ENCODE measurements at places on chromosomes 7 and 10.

DNA sequence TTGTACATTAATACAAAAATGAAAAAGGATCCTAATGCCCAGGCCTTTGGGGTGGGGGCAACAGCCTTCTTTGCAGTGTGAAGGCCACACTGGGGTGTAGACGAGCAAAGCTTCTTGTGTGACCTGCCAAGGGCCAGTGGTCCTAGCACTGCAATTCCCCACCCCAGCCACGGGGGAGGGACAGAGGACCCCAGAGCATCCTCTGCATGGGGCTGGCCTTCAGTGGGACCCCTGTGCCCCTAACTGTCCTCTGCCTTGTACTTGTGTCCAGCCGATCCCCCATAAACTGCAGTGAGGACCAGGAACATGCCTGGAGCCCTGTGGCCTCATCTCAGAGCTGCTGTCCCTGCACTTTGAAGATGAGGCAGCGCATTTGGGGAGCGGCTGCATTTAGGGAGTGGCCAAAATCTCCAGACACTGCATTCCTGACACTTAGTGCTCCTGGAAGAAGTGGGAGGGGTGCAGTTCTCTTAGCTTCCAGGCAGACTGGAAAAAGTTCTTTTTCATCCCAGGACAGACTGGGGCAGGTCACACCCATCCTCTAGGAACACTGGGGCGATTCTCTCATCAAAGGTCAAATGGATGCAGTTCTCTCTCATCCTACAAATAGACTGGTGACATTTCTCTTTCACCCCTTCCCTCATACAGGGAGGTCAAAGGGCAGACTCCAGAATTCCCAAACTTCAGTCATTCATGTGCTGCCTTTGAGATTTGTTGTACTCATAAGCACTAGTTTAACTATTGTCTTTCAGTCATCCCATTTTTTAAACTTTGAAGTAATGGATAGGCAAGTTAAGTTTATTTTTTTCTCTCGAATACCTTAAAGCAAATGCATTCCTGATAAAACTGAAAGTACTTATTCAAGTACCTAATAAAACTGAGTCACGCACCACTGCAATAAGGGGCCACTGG lies 922 bp upstream of the MYO1G start:
- no peak for DNase-seq

- no peak for DNase-seq
Measured at GRCh38 chr7:27459731-27460053, 203.0 kb downstream of the HIBADH start.

DNA sequence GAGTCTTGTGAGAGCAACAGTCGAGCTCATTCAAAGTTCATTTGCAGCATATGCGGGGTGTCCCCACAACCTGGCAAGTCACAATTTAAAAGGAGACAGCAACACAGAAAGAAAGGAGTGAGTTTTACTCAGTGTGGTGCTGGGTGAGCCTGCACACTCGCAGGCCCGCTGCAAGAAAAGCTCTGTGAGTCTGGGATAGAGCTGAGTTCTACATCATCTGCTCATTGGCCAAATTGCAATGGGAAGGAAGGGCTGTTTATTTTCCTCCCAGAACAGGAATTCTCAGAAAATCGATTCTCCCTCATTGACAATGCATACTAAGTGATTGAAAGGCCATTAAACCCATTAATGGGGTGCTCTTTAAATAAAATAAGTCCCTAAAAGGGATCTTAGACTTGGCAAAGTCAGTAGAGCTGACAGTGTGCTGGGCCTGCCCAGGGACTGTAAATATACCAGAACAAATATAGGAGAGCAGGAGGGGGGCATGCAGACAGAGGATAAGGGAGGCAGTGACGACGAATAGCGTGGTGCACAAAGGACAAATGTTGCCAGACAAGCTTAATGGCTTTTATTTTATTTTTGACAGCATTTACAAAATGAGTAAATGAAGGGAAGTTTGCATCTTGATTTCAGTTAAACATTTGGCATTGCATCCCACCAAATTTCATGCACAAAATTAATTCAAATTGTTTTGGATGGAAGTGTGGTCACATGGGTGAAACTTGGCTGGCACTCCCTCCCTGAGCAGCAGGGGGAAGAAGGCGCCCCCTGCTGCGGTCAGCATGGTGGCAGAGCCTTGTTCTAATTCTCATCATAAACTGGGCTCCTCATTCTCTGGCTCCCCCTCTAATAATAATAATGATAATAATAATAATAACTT lies 215.7 kb downstream of the SNX10 start:
- DNase-seq = no peak

GRCh38 chr7:151880688-151881087 lies 3.8 kb upstream of the PRKAG2 start:
- DNase-seq = no peak

DNA sequence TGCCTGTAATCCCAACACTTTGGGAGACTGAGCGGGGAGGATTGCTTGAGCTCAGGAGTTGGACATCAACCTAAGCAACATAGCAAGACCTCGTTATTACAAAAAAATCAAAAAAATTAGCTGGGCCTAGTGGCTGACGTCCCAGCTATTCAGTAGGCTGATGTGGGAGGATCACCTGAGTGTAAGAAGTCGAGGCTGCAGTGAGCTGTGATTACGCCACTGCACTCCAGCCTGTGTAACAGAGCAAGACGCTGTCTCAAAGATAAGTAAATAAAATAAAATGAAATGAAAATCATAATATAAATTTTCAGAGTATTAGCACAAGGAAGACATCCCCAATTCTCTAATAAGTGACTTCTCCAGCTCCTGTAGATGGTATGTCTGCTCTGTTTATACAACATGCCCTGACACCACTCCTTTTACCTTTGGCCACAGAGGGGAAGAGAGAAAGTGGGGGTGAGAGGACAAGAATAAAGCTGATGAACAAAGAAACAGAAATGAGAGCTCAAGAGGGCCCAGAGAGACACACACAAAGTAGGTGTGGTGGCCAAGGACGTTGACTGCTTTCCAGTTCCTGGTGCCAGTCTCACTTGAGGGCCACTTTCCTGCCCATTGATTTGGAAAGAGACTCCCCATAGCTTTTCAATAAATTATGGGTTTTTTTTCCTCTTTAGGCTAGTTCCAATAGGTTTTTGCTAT lies 62.9 kb downstream of the PTTG1IP2 start:
- DNase-seq = no peak

- DNase-seq = no peak
Measured at GRCh38 chr7:100779359-100779758, 46.0 kb downstream of the ZAN start.

DNA sequence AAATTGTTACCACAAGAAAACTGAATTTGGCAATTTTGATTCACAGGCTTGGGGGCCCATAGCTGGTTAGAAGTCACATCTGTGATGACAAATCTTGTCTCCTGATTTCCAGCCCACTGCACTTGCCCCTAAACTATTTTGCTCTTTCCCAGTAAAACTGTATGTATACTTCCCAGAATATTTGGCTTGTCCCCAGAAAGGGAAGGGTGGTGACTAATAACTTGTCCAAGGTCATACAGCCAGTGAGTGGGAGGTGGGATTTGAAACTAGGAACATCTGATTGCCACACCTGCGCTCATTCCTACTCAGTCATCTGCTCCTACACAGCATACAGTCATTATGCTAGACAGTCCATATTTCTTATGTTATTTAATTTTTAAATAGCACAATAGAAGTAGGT lies 304.5 kb downstream of the SDHAF3 start:
- DNase-seq = no peak

DNA sequence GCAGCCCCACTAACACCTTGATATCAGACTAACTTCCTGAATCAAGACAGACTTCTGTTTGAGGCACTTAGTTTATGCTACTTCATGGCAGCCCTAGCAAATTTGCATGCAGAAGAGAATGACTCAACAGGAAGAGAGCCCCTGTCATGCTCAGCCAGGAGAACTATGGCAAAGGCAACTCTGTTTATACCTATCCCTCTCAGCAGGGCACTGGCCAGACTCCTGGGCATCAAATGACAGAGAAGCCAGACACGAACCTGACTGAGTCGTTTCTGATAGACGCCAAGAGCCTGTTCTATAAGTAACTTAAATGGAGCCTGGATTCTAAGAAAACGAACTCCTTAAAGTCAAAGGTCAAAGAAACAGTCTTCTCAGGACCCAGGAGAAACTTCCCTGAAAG lies 50.9 kb upstream of the UNC5B start:
- no peak for DNase-seq

GRCh38 chr10:119176166-119176565 lies 2.4 kb downstream of the PRDX3 start:
- DNase-seq = no peak

- DNase-seq = no peak
Measured at GRCh38 chr10:69048103-69048502, 39.8 kb upstream of the SRGN start.

GRCh38 chr10:97547962-97548361 lies 24.6 kb upstream of the ANKRD2 start:
- no peak for DNase-seq

DNA sequence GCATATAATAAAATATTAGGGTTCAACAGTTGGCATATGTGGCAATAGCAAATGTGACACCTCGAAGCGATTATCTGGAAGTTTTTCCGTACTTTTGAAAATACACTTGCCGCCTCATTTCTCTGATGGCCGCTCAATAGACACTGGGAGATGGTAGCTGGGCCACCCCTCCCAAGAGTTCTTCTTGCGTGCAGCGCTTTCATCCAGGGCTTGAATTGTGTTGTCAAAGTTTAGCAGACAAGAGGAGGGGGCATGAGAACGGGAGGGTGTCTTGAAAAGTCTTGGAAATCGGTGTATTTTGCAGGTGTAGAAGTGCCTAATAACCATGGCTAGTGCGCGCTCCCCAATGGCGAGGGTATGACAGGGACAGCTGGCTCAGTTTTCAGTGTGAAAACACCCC lies 8.5 kb downstream of the PTF1A start:
- DNase-seq = no peak

GRCh38 chr10:124728071-124728829 lies 15.9 kb downstream of the FAM53B start:
- DNase-seq = no peak

DNA sequence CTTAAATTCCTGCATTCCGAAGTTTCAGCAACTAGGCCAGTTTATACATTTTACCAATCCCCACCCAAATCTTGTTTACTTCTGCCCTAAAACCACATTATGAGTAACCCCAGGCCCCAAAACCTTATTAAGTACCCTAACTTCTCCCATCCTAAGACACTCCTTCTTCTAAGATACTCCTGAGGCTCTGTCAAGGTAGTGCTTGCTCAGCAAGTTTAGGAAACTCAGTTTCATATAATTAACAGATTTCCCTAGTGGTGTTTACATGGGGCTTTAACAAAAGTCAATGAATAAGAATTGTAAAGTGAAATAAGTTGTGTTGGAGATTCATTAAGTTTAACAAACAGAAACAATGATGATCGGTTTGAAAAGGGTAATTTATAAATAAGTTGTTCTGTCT lies 77.8 kb downstream of the CPEB3 start:
- no peak for DNase-seq

DNA sequence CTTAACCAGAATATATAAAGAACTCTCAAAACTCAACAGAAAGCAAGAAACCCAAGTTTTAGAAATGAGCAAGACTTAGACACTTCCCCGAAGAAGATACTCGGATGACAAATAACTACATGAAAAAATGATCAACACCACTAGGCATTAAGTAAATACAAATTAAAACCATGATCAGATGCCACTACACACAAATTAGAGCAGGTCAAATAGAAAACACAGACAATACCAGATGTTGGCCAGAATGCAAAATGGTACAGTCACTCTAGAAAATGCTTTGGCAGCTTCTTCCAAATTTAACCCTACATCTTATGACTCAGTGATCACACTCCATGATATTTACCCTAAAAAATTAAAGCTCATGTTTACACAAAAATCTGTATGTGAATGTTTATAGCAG lies 18.4 kb downstream of the TMEM176A start:
- no peak for DNase-seq

- DNase-seq = no peak
Measured at GRCh38 chr10:113119801-113120200, 169.8 kb downstream of the TCF7L2 start.

DNA sequence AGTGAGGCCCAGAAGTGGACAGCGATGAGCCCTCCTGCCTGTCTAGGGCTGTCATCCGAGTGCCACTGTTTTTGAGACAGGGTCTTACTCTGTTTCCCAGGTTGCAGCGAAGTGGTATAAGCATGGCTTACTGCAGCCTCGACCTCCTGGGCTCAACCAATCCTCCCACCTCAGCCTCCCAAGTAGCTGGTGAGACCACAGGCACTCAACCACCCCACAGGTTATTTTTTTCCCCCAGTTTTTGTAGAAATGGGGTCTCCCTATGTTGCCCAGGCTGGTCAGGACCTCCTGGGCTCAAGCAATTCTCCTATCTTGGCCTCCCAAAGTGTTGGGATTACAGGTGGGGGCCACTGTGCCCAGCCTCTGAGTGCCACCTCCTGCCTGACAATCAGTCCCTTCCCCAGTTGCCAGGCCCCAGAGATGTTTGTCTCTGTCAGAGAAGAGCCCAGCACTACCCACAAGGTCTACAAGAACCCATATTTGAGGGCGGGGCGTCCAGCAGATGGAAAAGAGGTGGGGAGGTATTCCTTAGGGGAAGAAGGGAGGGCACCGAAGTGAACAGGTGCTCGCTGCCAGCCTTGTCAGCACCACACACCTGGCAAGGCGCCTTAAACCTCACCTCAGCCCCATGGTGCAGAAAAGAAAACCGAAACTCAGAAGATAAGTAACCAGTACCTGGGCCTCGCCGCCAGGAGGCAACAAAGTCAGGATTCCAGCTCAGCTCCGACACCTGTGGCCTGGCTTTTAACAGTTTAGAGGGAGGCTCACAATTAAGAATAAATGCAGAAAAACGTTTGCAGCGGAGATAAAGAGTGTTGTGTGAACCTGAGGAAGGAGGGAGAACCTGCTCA lies 77.4 kb upstream of the ANLN start:
- DNase-seq = no peak

DNA sequence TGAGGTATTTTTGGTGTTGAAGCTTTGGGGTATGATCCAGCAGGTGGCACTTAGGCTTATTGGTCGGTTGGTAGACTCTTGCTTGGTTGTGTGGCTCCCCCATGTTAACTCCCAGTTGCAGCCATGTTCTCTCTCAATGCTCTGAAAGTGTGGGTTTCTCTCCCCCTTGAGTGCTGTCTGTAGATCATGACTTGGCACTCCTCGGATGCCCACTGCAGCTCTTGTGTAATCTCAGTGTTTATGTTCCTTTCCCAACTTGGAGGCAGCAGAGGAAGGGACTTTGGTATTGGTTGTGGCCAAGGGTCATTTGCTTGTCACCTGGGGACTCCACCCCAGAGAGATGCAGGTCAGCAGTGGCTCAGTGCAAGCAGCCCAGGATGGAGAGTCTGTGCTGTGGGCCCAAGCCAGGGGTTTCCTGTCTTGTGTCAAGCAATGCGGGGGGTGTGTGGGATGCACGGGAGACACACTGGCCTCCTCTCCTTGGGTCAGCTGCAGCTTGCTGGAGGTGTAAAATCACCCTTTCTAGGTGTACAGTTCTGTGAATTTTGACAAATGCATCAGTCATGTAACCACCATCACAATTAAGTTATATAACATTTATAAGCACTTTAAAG lies 36.9 kb downstream of the PIK3CG start:
- DNase-seq = no peak

All from stimulated activated CD4-positive, alpha-beta T cell treated with anti-CD3 and anti-CD28 coated beads, Interleukin-1b, Interleukin-23, amount 100 ng/mL, for 4 hours (primary cell).